HFF-Myc (cell line): ENCODE measurements at places on chromosomes 16 and 17.

- DNase-seq, result no peak
These were observed 37.8 kb downstream of the DCUN1D3 start for GRCh38 chr16:20862162-20862960.

DNA sequence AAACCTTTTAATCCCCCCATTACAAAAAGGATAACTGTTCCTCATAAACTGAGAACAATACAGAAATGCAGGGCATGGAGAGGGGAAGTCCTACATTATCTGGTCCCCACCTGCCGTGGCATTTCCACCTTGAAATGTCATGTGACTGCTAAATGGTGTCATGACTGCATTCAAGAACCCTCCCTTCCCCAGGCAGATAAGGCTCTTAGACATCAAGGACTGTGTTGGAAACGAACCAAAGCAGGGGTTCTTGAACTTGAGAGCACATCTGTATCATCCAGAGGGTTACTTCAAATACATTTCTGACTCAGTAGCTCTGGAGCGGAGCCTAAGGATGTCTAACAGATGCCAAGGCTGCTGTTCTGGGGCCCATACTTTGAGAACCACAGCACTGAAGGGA lies 18.4 kb downstream of the CMTM3 start:
- DNase-seq, result no peak

GRCh38 chr16:11589198-11589550 lies 2.5 kb upstream of the LITAF start:
- no peak for DNase-seq

- DNase-seq, result no peak
These were observed 227.3 kb upstream of the RPL38 start for GRCh38 chr17:73976147-73976546.
